ENCODE measurements at places on chromosomes 7 and 10.

DNA sequence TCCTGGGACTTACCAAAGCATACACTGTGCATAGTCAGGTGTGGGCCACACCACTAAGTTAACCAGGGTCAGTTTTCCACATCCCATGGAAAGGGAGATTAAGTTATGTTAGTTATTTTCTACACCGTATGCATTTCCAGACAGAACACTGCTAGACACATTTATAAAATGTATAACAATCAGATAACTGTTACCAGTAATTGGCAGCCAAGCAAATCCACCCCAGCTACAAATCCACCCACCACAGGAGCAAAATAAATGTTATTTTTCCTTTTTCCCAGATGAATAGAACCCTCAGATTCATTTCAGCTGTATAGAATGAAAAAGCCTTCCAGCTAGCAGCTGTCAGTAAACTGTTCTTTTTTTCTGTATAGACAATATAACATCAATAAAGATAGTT is 256.9 kb upstream of the FZD1 start:
- DNase-seq: no peak

GRCh38 chr7:65554-65953 is 126.8 kb upstream of the FAM20C start:
- DNase-seq: peak; percentile 66

DNA sequence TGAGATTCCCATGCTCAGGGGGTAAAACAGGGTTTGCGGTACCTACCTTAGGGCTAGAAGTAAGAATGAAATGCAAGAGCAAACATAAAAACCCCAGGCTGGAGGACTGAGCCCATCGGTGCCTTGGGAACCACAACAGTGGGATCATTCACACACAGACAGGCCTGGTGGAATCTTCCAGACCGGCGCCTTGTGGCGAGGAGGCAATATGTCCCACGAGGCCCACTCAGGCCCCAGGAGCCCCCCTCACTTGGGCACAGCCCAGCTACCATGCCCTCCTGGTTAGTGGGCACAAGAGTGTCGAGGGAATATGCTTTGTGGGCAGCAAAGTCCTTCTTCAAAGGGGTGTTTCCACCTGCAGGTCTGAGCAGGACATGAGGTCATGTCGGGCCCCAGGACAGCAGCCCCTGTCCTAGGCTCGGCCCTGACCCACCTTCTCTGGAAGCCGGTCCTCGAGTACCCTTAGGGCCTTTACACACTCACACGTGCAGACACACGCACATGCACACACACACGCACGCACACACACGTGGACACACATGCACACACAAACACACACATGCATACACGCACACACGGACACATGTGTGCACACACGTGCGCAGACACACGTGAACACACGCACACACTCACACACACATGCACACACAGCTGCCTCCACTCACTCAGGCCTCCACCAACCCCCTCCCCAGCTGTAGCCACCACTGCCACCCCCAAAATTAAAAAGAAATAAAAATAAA is 51.5 kb upstream of the MYL10 start:
- DNase-seq: no peak

GRCh38 chr10:92714152-92714845 is 24.5 kb downstream of the HHEX start:
- DNase-seq: no peak

- DNase-seq: no peak
These were observed 37.1 kb upstream of the ITGB1 start for GRCh38 chr10:32995066-32995622.

- no peak for DNase-seq
These were observed 46.9 kb downstream of the EGFR start for GRCh38 chr7:55065511-55066229.

DNA sequence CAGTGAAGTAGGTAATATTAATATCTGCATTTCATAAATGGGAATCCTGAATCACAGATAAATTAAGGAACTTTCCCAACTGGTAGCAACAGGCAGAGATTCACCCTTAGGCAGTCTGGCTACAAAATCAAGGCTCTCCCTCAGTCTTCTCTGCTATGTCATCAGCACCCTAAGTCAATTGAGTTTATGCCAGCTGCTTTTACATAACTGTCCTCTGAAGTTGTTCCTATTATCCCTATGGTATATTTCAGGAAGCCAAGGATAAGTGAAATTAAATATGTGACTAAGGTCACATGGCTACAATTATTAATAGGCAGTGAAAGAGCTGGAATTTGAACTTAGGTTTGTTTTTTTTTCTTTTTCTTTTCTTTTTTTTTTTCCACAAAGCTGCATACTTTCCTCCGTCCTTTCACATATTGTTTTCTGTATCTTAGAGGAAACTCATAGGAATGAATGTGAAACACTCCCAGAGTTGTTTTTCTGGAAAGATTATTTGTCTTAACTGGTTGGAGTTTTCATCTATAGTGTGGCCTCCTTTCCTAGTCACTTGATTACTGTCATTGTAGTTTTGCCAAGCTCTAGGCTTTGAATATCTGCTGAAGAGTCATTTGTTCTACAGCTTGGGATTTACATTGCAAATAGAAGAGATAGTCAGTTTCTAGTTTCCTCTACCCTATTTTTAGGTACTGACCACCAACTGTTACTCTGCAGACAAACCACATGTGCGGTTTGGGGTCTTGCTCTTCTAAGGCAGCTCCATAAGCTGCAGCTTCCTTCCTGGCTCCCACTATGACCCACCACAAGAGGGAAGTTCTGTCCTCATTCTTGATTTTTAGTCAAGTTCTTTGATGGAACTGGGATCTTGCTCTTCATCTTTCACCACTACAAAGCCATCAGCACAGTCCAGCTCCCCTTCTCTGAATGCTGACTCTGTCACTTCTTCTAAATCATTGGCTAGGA is 338.0 kb upstream of the KIAA1217 start:
- DNase-seq: no peak

DNA sequence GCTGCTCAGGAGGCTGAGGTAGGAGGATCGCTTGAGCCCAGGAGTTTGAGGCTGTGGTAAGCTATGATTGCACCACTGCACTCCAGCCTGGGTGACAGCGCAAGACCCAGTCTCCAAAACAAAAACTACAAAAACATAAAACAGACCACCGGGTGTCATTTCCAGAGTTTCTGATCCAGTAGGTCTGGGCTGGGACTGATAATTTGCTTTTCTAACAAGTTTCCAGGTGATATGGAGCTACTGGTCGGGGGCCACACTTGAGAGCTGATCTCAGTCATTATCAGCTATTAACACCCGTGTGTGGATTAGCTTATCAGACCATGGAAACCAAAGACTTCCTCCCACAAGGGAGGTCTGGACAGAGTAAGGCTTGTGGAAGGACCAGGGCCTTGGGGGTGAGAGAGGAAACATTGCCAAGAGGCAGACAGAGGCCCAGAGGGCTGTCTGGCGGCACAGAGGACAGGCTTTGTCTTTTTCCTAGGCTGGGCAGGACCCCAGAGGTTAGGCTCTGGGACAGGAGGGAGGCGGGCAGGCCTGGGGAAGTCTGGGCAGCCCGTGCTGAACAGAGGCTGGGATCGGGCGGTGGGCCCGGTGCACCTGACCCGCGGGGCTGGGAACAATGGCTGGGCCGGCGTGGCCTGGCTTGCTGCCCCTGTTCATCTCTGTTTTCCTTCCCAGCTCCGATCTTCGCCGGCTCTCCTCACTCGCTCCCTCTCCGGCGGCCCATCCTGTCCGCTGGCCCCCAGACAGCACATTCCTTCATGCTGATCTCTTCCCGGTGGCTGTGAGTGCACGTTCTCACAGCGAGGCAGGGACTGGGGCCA is 25.2 kb downstream of the TMEM270 start:
- peak; percentile 90 for DNase-seq

DNA sequence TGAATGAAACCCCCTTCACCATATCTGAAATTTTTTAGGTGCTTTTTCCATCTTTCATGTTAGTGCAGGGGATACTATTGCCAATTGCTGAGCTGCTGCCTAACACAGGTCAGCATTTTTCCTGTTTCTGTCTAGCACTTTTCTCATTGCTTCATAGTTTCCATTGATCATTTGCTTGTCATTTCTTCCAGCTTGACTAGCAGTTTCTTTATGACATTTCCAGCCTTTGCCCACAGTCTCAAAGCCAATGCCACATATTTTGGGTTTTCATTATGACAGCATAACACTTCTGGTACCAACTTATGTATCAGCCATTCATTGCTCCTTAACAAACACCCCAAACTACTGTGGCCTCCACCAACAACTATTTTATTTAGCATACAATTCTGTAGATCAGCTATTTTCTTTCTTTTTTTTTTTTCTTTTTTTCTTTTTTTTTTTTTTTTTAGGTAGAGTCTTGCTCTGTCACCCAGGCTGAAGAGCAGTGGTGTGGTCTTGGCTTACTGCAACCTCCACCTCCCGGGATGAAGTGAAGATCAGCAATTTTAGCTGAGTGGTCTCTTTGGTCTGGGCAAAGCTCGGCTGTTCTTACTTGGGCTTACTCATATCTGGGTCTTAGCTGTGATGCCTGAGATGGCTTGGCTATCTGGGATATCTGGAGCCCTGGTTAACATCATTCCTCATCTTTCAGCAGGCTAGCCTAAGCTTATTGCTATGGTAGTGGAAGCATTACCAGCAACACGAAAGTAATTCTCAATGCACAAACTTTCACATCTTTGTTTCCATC is 102.3 kb downstream of the EPC1 start:
- no peak for DNase-seq

- no peak for DNase-seq
These were observed 196.6 kb downstream of the ARL4A start for GRCh38 chr7:12884033-12884432.

GRCh38 chr7:144477348-144477747 is 73.9 kb upstream of the NOBOX start:
- DNase-seq: no peak

DNA sequence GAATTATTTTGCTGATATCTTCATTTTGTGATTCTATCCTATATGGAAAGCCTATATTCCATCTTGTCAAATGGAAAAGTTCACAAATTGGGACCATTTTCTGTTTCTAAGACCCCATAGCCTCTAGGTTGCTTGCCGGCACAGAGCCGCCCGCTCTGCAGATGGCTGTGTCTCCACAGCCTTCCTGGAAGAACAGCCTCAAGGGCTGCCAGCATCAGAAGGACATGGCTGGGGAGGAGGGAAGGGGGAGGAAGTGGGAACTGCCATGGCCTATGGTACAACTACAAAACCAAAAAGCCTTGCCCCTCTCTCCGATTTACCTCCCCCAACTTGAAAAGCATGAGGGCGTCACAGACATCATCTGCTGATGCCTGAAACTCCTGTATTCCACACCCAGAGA is 75.9 kb downstream of the LANCL2 start:
- DNase-seq: no peak
